ENCODE measurements at places on chromosomes 5 and 9. TPM values are rescaled to one million over a fixed set of nuclear protein-coding genes. Genes with fewer than 3 reads are reported as not detected.

Gene TRIM36
- 0.42 TPM for total RNA-seq

Gene LYRM7
- 6.6 TPM for total RNA-seq

Gene TMEM252
- total RNA-seq: not detected

Gene PHYHD1
- total RNA-seq: 6.3 TPM

Gene NEUROG1
- not detected for total RNA-seq

Gene BTNL3
- not detected for total RNA-seq

Gene PDZD2
- 5.9 TPM for total RNA-seq

Gene CBY3
- not detected for total RNA-seq

Gene NEURL1B
- total RNA-seq: 4.6 TPM

Gene CHSY3
- total RNA-seq: 0.56 TPM

Gene PCDHGA9
- 1.8 TPM for total RNA-seq

Gene ADGRV1
- total RNA-seq: 0.49 TPM

Gene SPARC
- total RNA-seq: 176 TPM

Gene WNT8A
- total RNA-seq: not detected

Gene SPINK6
- total RNA-seq: 10.8 TPM

Gene HAUS6
- total RNA-seq: 12.9 TPM

Gene ZFP2
- total RNA-seq: 1.3 TPM

Gene ADAMTS13
- 0.56 TPM for total RNA-seq

Gene AGXT2
- total RNA-seq: not detected

Gene THBS4
- total RNA-seq: 0.42 TPM

Gene NOXA1
- total RNA-seq: 0.92 TPM

Gene ARSI
- 3.3 TPM for total RNA-seq

Gene SLC6A3
- total RNA-seq: not detected

Gene STING1
- total RNA-seq: 45.3 TPM

Gene PDE6A
- not detected for total RNA-seq

Gene CNTNAP3B
- total RNA-seq: 3.7 TPM

Gene GOLPH3
- total RNA-seq: 42.2 TPM

Gene PCDHA1
- total RNA-seq: 0.14 TPM

Gene ENTPD2
- total RNA-seq: 1.4 TPM

Gene KCNN2
- not detected for total RNA-seq

Gene HSPB3
- not detected for total RNA-seq

Gene C6
- total RNA-seq: not detected

Gene LCN15
- not detected for total RNA-seq

Gene GCNT4
- 3.1 TPM for total RNA-seq

Gene SPATA31C1
- not detected for total RNA-seq

Gene TMEM171
- 0.92 TPM for total RNA-seq

Gene GABRA1
- not detected for total RNA-seq

Gene FOXD4L3
- not detected for total RNA-seq

Gene SPRY4
- total RNA-seq: 12.7 TPM

Gene CDX1
- not detected for total RNA-seq

Gene BARHL1
- not detected for total RNA-seq

Gene PCDHA12
- total RNA-seq: not detected

Gene HRCT1
- not detected for total RNA-seq

Gene DNAJB5
- 20.7 TPM for total RNA-seq

Gene CDKN2B-AS1
- total RNA-seq: 0.56 TPM

All from airway epithelial cell (primary cell).